Cerebellum (tissue), 4 donors: ENCODE measurements at places on chromosomes 3 and 15.
A peak's percentile ranks its signal among the peaks of the same experiment; 100 is the strongest.

GRCh38 chr3:66237552-66237951 lies 16.8 kb downstream of the SLC25A26 start:
- no peak for DNase-seq

DNA sequence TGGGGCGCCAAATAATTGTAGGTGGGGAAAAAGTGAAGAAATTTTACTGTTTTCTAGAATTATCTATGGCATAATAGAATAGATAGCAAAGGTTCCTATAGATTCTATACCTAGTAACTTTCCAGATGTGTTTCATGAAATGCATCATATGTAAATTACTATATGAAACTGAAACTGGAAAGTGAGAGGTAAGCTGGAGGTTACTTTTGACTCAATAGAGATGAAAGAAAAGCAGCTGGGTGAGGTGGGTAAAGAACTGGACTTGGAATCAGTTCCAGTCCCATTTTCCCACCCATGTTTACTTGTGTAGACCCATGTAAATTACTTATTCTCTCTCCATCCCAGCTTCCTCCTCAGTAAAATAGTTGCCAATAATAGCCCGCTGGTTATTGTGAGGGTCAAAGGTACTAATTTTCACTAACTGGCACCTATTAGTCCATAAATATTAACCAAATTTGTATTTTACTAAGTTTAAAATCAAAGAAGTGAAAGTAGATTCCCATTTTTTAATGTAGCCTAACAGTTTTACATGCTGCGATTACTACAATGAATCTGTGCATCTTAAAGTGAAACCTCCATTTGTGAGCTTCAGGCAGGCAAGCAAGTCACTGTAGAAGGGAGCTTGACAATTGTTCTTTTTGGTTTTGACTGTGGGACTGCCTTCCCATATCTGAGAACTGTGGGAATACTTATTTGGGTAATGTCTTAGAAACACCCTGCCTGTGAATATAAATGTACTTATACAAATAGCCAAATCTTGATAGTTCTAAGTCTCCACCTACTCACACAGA lies 312.1 kb downstream of the SLC9A9 start:
- no peak for DNase-seq

DNA sequence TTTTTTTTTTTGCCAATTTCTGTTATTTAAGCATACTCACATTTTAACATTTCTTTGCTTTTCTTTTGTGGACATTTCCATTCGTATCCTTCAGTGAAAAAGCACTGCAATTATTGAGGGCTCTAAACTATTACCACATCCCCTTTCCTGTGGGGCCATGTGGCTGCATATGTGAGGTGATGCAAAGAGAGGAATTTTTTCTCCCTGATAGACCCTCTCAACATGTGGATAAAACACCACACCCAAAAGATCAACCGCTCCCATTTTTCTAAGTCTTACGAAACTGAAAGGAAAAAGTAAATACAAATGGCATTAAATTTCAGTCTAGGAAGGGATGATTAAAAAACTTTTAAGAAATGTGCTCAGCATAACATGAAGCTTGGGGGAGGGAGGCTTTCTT lies 68.8 kb downstream of the DNAJC13 start:
- no peak for DNase-seq

DNA sequence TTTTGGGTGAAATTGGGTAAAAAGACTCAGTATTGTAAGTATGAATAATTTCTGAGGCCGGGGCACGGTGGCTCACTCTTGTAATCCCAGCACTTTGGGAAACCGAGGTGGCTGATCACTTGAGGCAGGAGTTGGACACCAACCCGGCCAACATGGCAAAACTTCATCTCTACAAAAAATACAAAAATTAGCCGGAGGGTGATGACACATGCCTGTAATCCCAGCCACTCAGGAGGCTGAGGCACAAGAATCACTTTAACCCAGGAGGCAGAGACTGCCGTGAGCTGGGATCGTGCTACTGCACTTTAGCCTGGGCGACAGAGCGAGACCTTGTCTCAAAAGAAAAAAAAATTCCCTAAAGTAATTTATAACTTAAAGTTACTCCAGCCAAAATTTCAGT lies 162.2 kb downstream of the APBA2 start:
- no peak for DNase-seq

- DNase-seq: peak; percentile 72
Observed at GRCh38 chr3:133996251-133996661, 33.5 kb downstream of the SLCO2A1 start.

GRCh38 chr15:99365242-99365641 lies 114.0 kb downstream of the LRRC28 start:
- no peak for DNase-seq

GRCh38 chr15:45168286-45168685 lies 19.5 kb downstream of the SHF start:
- no peak for DNase-seq

- DNase-seq: no peak
Observed at GRCh38 chr15:89021224-89021623, 67.0 kb upstream of the ABHD2 start.

DNA sequence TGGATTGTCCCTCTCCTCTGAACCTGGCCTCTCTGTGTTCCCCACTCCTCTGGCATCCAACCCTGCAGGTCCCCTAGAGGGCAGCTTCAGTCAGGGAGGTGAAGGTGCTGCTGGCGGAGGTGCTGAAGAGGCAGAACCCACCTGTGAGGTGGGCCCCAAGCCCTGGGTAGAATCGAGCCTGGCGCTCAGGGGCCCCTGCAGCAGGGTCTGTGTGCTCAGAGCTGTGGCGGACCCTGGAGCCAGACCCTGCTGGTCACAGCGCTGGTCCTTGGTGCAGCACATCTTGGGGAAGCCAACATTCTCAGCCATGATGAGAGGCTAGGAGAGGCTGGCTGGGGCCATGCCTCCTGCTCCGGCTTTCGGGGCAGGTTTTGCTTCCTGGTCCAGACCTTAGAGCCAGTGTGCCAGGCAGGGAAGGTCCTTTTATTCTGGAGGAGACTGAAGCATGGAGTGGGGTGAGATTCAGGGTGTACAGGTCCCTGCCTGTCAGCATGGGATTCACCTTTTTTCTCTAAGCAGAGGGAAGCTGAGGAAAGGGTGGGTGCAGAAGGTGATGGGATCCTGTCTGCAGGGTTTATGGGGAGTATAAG lies 54.7 kb upstream of the TAMM41 start:
- no peak for DNase-seq

DNA sequence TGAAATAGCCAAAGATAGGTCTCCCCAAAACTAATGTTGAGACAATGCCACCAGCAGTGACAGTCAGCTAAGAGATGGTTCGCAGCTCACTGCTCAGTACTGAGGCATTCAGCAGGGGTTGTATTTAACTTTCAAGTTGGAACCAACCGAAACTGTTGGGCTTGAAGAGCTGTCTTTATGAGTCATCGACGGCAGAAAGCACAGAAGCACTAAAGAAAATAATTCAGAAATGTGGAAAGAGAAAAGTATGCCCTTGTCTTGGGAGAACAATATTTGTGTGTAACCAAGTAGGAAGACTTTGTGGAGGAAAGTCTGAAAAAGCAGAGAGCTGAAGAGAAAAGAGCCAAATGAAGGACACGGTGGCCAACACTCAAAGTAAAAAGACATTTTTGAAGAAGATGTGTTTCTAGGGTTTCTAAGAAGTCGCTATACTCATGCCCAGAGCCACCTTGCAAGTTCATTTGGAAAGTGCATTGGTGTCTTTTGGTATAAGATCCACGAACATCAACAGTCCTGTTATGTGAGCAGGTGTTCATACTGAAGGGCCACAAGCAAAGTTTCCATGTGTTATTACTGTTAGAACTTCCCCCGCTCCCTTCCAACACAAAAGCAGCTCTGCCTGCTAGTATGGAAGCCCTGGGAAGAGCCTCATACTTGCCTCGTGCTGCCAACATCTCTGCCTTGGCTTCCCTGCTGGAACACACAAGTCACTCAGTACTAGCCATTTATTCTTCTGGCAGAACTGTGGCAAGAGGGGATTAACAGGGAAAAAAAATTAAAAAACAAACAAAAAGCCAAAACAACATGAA lies 4.1 kb upstream of the RARB start:
- no peak for DNase-seq

- no peak for DNase-seq
Observed at GRCh38 chr3:83317605-83318004, 1556.2 kb upstream of the GBE1 start.

GRCh38 chr3:157107644-157108133 lies 52.3 kb downstream of the CCNL1 start:
- DNase-seq: no peak

DNA sequence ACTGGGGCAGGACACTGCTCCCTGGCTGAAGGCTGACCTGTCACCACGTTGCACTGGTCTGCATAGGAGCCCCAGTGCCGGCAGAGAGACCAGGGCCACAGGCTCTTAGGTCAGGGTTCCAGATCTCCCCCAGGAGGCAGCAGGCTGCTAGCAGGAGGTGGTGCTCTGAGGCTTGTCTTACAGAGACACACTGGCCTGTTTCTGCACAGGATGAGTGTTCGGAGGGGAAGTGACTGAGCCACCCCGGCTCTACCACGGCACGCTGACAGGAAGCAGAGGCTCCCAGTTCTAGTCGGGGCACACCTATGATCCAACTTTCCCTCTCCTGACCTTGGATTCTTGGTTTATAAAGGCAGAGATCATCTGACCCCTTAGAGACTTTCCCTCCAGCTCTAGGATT lies 8.6 kb downstream of the FBXL22 start:
- DNase-seq: no peak

- no peak for DNase-seq
Observed at GRCh38 chr3:176839901-176840300, 357.4 kb downstream of the TBL1XR1 start.
